ENCODE measurements at places on chromosomes 7 and 10. TPM values are rescaled to one million over a fixed set of nuclear protein-coding genes. Genes with fewer than 3 reads are reported as not detected.

The MYOZ1 gene
- not detected for total RNA-seq

The CUL2 gene
- 17.7 TPM for total RNA-seq

The UNCX gene
- total RNA-seq = not detected

The FKBP6 gene
- total RNA-seq = not detected

The KAZALD1 gene
- 3.8 TPM for total RNA-seq

The ZNF488 gene
- 2.3 TPM for total RNA-seq

The CNPY1 gene
- not detected for total RNA-seq

The GBX1 gene
- total RNA-seq = not detected

The CYP3A7 gene
- total RNA-seq = not detected

The TMEM213 gene
- total RNA-seq = not detected

The MYO1G gene
- not detected for total RNA-seq

The STEAP1 gene
- 20.3 TPM for total RNA-seq

The GIMAP4 gene
- not detected for total RNA-seq
